ENCODE measurements at places on chromosomes 6 and 20. TPM values are rescaled to one million over a fixed set of nuclear protein-coding genes. Genes with fewer than 3 reads are reported as not detected.

Gene EYA4
- total RNA-seq, result 1.7 TPM

Gene CLIC5
- not detected for total RNA-seq

Gene BPIFB2
- total RNA-seq, result not detected

Gene RFX6
- total RNA-seq, result not detected

Gene HCRTR2
- not detected for total RNA-seq

Gene ETV7
- not detected for total RNA-seq

Gene NXT1
- total RNA-seq, result 16.9 TPM

- no peak overlapping the region for H3K4me3 ChIP-seq
- no peaks in the 10 kb centered on the region for H3K4me1 ChIP-seq
- DNase-seq, result no peak
Observed at GRCh38 chr6:130583268-130583667, 217.5 kb downstream of the TMEM200A start.

DNA sequence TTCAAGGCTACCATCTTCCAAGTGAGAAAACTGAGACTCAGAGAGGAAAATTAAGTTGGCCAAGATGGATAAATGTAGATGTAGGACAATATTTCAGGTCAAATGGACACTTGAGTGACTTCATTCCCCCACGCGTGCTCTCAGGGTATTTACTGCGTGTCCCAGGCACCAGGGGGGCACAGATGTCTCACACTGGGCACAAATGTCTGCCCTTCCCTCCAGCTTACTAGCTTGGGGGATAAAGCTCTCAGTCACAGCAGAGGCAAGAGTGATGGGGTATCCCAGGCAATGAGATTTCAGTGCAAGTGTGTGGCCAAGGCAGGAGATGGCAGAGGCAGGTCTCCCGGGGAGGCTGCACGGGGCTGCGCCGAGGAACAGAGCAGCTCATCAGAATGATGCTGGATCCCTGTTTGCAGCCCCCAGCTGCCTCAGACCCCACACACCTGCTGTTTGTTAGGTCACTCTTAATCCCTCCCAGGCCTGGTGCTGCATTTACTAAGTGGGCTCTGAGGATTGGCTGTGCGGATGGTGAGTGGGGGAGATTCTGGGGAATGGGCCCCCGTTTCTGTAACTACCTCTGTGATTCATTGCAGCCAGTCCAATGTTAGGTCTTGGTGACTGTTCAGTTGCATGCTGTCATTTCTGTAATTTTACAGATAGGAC is 44.1 kb downstream of the PTK7 start:
- no peaks in the 10 kb centered on the region for H3K36me3 ChIP-seq
- H3K4me1 ChIP-seq, result peaks cover 91% of the 10 kb centered on the region
- no peak for DNase-seq
- H3K4me3 ChIP-seq, result no peak overlapping the region
- H3K27me3 ChIP-seq, result no peaks in the 10 kb centered on the region
- H3K27ac ChIP-seq, result peak overlapping the region; percentile 97

GRCh38 chr6:32167154-32167760 is 2.9 kb downstream of the EGFL8 start:
- H3K4me1 ChIP-seq, result peaks cover 4% of the 10 kb centered on the region
- peaks cover 32% of the 10 kb centered on the region for H3K36me3 ChIP-seq
- peak; percentile 90 for DNase-seq
- H3K4me3 ChIP-seq, result no peak overlapping the region
- H3K27me3 ChIP-seq, result no peaks in the 10 kb centered on the region

DNA sequence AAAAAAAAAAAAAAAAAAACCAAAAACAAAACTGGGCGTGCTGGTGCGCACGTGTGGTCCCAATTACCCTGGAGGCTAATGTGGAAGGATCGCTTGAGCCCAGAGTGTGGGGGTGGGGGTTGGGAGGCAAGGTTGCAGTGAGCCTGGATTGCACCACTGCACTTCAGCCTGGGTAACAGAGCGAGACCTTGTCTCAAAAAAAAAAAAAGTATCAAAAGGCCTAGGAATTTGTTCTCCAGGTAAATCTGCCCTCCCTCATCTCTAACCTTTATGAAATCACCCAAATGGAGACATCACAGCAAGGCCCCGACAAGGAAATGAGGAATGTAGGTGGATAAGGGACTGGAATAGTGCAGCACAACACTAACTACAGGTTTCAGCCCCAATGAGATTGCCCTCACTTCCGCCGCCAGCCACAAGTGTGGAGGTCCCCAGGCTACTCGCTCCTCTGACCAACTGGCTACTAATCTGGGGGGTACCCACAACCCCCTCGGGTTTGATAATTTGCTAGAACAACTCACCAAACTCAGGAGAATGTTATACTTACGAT is 36.8 kb upstream of the DDR1 start:
- no peaks in the 10 kb centered on the region for H3K27me3 ChIP-seq
- no peaks in the 10 kb centered on the region for H3K36me3 ChIP-seq
- H3K27ac ChIP-seq, result no peak overlapping the region
- no peak for DNase-seq
- no peak overlapping the region for H3K4me3 ChIP-seq

DNA sequence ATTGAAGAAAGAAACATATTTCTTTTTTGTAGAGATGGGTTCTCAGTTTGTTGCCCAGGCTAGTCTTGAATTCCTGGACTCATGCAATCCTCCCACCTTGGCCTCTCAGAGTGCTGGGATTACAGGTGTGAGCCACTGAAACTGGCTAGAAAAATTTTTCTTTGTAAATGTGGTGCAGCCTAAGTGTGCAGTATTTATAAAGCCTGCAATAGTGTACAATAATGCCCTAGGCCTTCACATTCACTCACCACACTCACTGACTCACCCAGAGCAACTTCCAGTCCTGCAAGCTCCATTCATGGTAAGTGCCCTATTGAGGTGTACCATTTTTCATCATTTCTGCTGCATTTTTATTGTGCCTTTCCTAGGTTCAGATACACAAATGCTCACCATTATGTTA is 31.4 kb downstream of the NHSL1 start:
- H3K27ac ChIP-seq, result no peak overlapping the region
- no peak for DNase-seq
- H3K4me3 ChIP-seq, result no peak overlapping the region
- peaks cover 16% of the 10 kb centered on the region for H3K4me1 ChIP-seq

DNA sequence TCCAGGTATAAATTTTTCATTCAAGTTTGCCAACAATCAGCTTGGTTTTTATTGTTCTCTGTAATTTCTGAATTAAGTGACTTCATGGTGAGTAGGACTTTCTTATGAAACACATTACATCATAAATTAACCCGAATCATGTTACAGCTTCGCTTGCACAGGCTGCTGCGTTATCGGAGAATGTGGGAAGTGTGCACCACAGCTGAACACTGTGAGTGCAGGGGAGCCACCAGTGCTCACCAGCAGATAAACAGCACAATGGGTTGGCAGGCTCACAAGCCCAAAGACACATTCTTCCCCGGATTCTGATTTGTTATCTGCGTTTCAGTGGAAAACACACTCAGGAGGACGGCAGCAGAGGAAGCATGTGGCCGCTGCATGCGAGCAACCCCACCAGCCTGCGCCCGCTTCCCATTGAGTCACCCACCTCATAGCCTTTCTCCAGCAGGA is 121.1 kb downstream of the GMDS start:
- H3K36me3 ChIP-seq, result peaks cover 1% of the 10 kb centered on the region
- H3K27ac ChIP-seq, result no peak overlapping the region
- H3K4me1 ChIP-seq, result peaks cover 14% of the 10 kb centered on the region
- no peak overlapping the region for H3K4me3 ChIP-seq
- no peak for DNase-seq

DNA sequence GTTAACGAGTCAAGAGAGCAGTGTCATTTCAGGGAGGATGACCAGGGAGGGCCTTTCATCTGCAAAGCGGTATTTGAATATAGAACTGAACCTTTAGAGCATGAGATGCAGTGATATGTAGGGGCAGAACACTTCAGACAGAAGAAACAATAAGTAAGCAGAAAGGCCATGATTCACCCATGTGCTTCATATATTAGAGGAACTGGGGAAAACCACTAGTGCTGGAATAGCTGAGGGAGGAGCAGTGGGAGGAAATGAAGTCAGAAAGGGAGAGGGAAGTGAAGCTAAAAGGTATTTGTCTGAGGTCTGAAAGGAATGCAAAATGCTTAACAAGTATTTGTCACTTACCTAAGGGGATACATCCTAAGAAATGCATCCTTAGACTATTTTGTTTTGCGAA is 391.2 kb downstream of the ADGRB3 start:
- no peak overlapping the region for H3K4me3 ChIP-seq
- no peak overlapping the region for H3K27ac ChIP-seq
- no peaks in the 10 kb centered on the region for H3K36me3 ChIP-seq
- H3K27me3 ChIP-seq, result no peaks in the 10 kb centered on the region
- H3K4me1 ChIP-seq, result peaks cover 13% of the 10 kb centered on the region
- DNase-seq, result no peak

GRCh38 chr20:42981253-42981652 is 208.5 kb downstream of the PTPRT start:
- no peaks in the 10 kb centered on the region for H3K4me1 ChIP-seq
- H3K27ac ChIP-seq, result no peak overlapping the region
- no peaks in the 10 kb centered on the region for H3K27me3 ChIP-seq
- no peak for DNase-seq
- H3K4me3 ChIP-seq, result no peak overlapping the region

DNA sequence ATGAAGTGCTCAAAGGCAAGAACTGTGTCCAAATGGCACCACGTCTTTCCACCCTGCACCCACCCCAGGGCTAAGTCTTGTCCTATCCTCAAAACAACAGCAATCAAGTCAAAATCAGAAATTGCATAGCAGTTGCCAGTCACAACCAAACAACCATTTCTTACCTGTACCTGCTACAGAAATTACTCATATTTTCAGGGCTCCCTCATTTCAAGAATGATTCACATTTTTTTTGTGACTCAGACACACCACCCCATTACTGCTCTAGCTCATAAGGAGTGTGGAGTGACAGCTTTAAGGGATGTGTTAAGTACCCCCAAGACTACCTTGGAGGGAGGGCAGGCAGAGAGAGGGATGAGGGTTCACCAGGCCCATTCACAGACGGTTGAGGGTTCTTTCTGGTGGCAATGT is 111.7 kb downstream of the TRERF1 start:
- no peak for DNase-seq
- no peaks in the 10 kb centered on the region for H3K27me3 ChIP-seq
- peaks cover 20% of the 10 kb centered on the region for H3K4me1 ChIP-seq

DNA sequence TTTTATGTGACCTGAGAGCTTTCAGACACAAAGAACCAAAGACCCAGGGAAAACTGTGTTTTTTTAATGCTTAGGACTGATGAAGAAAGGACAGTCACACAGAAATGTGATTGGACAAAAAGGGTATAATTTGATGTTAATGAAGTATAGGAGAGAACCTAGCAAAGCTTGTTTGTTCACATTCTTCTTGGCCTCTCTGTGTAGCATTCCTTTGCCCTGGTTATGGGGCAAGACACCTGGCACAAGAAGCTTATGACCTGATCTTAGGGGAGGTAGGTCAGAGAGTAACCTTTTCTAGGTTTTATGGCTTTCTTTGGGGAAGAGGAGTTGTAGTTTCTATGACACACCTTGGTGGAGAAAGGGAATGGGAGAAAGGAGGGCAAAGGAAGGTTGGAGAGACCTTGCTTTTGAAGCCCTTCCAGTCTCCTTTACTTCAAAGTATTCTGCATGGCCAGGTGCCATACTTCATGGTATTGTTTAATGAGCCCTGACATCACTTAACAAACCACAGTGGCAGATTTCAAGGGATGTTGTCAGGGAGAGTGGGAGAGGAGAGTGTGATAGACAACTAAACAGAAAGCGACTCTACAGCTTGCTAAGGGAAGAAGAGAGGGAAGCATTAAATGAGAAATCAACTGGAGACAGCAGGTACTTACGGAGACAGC is 701.8 kb upstream of the FLRT3 start:
- H3K4me1 ChIP-seq, result peaks cover 5% of the 10 kb centered on the region
- DNase-seq, result no peak
- peaks cover 8% of the 10 kb centered on the region for H3K27me3 ChIP-seq
- no peaks in the 10 kb centered on the region for H3K36me3 ChIP-seq

- no peaks in the 10 kb centered on the region for H3K36me3 ChIP-seq
- peaks cover 9% of the 10 kb centered on the region for H3K27me3 ChIP-seq
- peaks cover 10% of the 10 kb centered on the region for H3K4me1 ChIP-seq
- H3K27ac ChIP-seq, result no peak overlapping the region
- DNase-seq, result no peak
Observed at GRCh38 chr6:41497994-41498393, 48.2 kb upstream of the FOXP4 start.

DNA sequence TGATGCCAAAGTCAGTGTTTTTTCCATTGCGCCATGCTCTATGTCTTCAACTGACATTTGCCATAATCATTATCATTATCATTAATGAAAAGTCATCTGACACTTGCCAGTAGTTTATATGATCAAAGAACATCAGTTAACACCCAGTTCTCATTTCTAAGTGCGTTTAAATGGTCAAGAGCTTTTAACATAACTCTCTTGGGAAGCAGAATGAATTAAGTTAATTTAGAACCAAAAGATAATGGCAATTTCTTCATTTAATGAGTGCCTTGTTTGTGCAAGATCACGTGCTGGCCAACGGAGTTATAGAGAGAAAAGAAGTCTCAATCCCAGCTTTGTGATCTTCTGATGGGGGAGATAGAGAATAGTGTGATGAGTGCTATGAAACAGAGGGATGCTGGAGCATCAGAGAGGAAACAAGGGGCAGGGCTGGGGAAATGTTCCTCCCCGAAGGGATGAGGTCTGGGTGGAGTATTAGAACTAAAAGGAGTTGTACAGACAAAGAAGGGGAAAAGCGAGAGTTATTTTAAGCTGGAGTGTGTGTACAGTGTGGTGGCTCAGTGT is 20.3 kb downstream of the ANKS1A start:
- H3K4me3 ChIP-seq, result no peak overlapping the region
- H3K27me3 ChIP-seq, result no peaks in the 10 kb centered on the region
- no peaks in the 10 kb centered on the region for H3K36me3 ChIP-seq

DNA sequence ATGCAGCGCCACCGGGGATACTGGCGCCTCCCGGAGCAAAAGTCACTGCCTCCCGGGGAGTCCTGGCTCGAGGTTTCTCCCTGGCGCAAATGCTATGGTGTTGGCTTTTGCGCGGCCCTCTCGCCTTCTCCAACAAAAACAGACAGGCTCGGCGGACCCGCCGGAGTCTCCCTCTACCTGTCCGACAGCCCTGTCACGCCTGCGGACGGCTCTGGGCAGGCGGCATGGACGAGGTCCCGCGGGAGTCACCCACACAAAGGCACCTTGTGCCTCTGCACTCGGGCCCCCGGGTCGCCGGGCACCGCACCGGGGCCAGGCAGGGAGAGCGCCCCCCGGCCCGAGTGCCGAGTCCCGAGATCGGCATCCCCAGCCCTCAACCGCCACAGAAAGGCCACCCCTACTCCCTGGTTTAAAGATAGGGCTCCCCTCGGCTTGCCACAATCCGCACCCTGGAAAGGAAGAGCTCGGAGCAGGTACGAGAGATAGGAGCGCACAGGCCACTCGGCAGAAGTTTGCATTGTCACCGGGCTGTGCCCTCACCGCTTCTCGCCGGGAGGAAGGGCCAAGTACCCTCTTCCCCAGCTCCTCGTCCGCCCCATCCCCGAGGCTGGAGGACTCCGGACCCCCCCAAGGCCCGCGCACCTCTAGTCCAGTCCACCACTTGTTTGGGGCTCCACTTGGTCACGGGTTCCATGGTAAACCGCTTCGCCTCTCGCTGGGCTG is 903 bp downstream of the CNKSR3 start:
- H3K4me3 ChIP-seq, result peak overlapping the region; percentile 91
- DNase-seq, result no peak
- peaks cover 31% of the 10 kb centered on the region for H3K4me1 ChIP-seq
- H3K36me3 ChIP-seq, result peaks cover 2% of the 10 kb centered on the region
- no peaks in the 10 kb centered on the region for H3K27me3 ChIP-seq

All from chondrocyte (in vitro differentiated cells).